ENCODE measurements at places on chromosomes 16 and 17.

DNA sequence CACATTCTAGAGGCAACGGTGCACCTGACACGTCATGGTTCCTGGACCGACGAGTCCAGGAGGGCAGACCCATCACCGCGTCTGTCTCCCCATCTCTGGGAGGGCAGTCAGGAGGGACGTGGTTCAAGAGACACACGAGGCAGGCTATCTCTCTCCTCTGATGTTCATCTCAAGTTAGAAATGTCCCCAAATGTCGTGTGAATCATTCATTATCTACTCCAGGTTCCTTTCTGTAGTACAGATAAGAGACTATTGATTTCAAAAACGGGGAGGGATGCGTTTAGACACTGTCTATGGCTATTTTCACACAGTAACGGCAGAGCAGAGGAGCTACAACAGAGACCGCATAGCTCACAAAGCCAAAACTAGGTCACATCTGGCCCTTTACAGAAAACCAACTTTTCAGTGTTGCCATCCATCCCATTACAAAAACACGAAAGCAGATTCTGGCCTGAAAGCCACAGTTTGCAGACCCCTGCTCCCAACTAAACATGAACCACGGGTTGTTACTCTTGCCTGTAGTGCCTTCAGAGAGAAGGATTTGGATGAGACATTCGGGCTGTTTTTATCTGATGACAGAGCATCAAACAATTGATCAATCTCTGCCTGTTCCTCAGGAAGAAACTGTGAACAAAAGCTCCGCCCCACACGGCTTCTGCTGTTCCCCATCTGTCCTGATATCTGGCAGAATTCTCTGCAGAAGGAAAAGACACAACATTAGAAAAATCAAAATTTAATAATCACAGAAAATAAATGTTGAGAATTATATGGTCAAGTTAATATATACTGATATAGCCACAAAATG is 6.8 kb downstream of the MEAK7 start:
- no peak for DNase-seq

DNA sequence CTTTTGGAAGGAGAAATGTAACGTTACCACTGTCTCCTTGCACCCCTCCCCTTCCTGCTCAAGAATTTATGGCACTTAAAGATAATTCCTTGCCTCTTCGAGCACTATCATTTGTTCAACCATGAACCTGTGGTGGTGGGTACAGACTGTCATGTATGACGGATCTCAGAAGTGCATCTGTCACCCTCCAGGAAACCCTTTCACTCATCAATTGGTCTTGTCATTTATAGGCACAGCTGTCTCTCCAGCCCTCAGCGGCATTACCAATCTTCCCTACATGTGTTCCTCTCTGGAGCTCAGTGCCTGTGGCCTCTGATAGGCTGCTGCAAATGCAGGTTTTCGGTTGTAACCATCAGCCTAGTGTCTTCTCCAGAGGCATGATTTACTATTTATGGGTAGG is 15.0 kb downstream of the CNTNAP4 start:
- no peak for DNase-seq

GRCh38 chr17:17354560-17355349 is 51.6 kb downstream of the NT5M start:
- DNase-seq: peak; percentile 76

DNA sequence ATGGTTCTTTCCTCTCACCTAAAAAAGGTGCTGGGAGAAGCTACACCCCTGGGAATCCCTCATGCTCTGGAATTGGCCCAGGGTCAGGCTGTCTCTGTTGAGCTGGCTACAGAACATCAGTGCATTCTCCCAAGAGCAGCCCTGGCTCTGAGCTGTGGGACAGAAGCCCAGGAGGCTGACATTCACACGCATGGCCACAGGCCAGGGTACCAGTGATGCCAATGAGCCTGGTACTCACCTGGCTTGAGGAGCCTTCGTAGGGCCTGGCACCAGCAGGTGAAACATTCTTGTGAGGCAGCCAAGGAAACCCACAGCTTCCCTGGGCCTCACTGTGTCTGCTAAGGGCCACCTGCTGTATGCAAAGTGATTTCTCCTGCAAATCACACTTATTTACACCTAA is 121.7 kb upstream of the CCL2 start:
- DNase-seq: no peak

- DNase-seq: no peak
Measured at GRCh38 chr16:82703871-82704768, 77.4 kb downstream of the CDH13 start.

- no peak for DNase-seq
Measured at GRCh38 chr16:58046936-58047335, 21.4 kb downstream of the MMP15 start.

GRCh38 chr17:44010966-44011647 is 3.7 kb downstream of the TMEM101 start:
- no peak for DNase-seq

- DNase-seq: no peak
Measured at GRCh38 chr16:71479420-71479819, 9.7 kb downstream of the ZNF19 start.

- no peak for DNase-seq
Measured at GRCh38 chr17:7147772-7148171, 31.4 kb downstream of the ASGR1 start.

DNA sequence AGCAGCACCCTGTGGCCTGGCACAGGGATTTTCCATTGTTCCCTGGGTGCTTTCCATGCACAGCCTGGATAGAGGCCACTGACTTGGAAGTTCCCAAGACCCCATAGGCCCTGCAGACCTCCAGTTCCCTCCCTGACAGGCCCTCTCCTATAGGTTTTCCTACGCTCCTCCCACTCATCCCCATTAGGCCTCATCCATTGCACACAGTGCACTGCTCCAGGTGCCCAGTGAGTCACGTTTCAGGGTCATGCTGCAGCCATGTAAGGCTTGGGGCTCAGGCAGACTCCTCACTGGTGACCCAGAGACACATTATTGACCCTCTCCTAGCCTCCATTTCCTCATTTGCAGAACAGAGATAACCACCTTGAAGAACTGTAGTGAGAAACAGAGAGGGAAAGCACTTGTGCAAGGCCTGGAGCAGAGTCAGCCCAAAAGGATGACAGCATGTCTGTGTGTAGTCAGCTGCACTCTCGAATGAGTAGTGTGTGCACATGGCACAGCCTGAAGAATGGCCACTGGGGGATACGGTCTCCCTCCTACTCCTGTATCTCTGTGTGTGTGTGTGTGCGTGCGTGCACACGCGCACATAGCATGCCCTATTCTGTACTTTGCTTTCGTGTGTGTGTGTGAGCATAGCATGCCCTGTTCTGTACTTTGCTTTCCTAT is 26.8 kb downstream of the DRC3 start:
- no peak for DNase-seq

- no peak for DNase-seq
Measured at GRCh38 chr16:84874553-84874952, 54.8 kb downstream of the CRISPLD2 start.

DNA sequence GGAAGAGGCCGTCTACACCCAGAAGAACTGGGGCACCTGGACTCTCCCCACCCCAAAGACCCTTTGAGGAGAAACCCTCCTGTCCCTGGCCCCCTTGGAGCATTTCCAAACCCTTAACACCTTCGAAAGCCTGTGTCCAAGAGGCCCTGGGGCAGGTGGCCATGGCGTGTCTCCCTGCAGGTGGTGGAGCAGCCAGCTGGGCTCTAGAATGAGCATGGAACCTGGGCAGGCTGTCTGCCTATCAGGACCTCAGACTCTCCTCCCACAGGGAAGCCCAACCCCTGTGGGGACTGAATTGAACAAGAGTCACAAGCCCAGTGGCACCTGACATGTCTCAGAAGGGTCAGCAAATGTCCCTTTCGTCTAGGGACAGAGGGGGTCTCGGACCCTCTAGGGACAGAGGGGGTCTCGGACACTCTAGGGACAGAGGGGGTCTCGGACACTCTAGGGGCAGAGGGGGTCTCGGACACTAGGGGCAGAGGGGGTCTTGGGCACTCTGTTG is 8.4 kb downstream of the CBX4 start:
- DNase-seq: no peak

DNA sequence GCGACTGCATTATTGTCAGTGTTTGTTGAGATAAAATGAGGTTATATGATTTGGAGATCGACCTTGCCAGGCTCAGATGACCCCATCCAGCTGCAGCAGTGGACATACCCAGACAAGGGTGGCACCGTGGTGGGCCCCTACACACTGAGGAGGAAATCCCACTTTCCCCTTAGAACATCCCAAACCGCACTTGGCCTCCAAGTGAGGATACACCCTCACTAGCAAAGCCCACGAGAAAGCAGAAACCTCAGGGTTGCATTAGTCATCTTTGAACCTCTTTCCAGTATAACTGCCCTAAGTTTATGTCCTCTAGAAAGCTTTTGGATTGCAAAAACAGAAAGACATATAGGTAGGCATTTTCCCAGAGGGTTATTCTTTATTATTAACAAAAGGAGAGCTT is 101.5 kb downstream of the CLEC16A start:
- DNase-seq: no peak

DNA sequence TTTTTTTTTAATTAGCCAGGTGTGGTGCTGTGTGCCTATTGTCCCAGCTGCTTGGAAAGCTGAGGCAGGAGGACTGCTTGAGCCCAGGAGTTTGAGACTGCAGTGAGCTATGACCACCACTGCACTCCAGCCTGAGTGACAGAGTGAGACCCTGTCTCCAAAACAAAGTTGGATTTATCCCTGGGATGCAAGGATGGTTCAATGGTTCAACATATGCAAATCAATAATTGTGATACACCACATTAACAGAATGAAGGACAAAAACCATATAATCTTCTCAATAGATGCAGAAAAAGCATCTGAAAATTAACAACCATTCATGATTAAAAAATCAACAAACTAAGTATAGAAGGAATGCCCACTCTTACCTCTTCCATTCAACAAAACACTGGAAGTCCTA is 33.5 kb downstream of the CDR2 start:
- DNase-seq: no peak

GRCh38 chr16:19809693-19810092 is 75.0 kb downstream of the GPRC5B start:
- DNase-seq: no peak

DNA sequence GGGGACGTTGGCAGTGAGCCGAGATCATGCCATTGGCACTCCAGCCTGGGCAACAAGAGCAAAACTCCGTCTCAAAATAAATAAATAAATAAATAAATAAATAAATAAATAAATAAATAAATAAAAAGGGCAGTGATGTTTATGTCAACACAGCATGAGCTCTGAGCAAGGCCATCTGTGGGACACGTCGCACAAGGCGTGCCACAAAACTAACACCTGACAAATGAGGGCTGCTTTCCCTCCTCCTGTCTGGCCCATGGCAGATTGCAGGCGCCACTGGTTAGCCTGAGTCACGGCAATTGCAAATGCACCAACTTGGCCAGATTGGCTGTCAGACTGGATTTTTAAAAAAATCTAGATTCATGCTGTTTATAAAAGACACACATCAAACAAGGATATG is 25.9 kb upstream of the SPNS3 start:
- no peak for DNase-seq

GRCh38 chr16:75097941-75098901 is 18.4 kb downstream of the LDHD start:
- DNase-seq: peak; percentile 64

GRCh38 chr16:78127130-78127529 is 27.7 kb downstream of the WWOX start:
- DNase-seq: no peak

GRCh38 chr17:43663383-43663782 is 1.7 kb upstream of the MEOX1 start:
- no peak for DNase-seq

DNA sequence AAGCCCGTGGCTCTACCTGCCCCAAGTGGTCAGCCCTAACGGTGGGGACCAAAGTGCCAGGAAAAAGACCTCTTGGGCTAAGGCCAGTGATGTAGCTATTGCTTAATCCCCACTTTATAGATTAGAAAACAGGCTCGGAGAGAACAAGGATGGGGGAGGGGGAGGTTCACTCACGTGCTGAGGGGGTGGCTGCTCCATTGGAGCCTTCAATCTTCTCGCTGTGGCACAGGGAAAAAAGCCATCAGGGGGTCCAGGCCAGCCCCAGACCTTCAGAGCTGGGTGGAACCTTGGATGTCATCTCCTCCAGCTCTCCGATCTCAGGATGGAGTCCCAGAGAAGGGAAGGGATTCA is 45.9 kb downstream of the SRCIN1 start:
- no peak for DNase-seq

Data from T-cell (primary cell).